ENCODE measurements at places on chromosomes 5 and 9.

DNA sequence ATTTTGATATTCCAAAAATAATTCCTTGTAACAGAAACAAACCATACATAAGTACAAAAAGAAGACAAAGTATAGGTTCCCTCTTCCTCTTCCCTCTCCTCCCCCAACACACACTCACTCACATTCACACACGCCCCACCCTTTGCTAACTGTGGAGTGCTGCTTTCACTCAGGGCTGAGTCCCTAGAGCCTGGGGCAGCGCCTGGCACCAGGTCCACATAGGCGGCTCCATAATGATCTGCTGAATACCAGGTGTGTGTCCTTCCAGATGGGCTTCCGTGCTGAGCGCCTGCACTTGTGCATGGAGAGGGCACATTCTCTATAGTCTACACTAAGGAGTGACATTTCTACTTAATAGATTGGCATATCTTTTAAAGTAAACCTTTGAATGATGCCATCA, 3.7 kb downstream of the SEMA4D start:
- DNase-seq, result no peak

DNA sequence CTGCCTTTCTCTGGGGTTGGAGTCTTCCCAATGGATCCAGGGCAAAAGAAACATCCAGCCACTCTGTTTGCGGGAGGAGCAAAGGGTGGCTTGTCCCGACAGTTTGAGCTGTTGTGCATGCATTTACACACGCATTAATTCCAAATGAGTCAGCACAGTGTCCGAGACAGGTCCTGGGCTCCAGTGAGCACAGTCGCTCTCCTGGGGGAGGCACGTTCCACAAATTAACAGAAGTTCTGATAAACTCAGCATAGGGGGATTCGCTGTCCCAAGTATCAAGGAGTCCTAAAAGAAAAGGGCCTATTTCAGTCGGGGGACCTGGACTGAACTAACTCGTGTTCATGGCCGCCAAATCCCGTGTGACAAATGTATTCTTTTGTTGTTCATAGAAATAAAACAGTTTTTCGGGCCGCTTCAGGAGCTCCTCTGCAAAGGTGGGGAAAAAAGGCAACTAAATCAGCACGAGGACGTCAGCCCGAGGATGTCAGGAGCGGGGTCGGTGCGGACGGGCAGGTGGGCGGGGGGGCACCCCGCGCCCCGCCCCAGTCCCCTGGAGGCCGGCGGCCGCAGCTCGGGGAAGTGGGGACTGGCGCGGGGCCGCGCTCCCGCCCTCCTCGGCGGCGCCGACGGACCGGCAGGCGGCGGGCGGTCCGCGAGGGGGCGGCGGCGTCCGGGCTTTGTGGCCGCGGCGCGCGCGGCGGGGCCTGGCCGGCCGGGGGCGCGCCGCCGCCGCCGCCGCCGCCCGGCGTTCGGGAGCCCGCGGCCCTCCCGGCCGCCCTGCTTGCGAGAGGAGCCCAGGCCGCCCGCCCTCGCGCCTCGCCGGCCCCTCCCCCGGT, at the start of gene MSANTD3:
TSS of gene MSANTD3 (plus strand) at position 614 of the 836 bp plus-strand sequence. CDS start 14,796 bp downstream, outside the sequence.
- peak; percentile 61 for DNase-seq

DNA sequence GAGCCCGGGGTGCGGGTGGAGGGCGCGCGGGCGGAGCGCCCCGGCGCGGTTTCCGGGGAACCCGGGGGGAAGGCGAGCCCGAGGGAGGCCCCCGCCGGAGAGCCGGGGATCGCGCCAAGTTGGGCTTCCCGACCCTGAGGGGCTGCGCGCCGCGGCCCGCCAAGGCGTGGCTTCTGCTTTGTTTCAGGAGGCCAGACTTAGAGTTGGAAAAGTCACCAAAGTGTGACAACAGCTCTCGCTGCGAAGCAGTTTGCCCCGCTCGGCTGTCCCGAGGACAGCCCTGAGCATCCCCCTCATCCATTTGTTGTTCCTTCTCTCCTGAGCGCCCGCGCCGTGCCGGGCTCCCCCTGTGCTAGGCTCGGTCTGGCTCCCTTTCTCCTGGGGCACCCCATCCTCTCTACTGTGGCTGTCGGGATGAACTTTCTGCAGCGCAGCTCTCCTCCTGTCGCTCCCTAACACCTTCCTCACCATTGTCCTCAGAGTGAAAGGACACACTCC, 410 bp downstream of the GLIPR2 start:
- no peak for DNase-seq

GRCh38 chr5:114249823-114250222, 112.0 kb upstream of the KCNN2 start:
- DNase-seq, result no peak

Measured in progenitor cell of endocrine pancreas (in vitro differentiated cells).